ENCODE measurements at places on chromosomes 13 and 19.

GRCh38 chr19:5536337-5536894 is 31.3 kb downstream of the TINCR start:
- no peak for DNase-seq

DNA sequence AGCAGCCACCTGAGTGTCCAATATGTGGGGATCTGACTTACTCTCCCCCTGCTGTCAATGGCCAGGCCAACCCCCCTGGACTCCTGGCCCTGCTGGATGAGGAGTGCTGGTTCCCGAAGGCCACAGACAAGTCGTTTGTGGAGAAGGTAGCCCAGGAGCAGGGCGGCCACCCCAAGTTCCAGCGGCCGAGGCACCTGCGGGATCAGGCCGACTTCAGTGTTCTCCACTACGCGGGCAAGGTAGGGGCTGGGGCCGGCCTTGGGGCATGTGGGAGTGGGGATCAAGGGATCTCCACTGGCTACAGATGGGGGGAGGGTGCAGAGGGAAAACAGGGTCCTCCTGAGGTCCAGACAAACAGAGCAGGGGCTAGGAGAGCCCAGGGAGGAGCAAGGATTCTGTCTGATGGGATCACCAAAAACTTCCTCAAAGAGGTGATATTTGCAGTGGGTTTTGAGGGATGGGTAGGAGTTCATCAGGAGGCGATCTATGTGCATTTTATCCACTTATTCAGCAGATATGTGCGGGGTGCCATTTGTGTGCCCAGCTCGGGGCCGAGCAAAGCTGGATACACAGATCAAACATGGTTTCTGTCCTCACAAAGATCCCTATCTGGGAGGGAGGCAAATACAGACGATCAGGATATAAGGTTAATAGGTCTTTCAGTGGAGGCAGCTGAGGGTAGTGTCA is 47.2 kb downstream of the MYH14 start:
- DNase-seq: no peak

DNA sequence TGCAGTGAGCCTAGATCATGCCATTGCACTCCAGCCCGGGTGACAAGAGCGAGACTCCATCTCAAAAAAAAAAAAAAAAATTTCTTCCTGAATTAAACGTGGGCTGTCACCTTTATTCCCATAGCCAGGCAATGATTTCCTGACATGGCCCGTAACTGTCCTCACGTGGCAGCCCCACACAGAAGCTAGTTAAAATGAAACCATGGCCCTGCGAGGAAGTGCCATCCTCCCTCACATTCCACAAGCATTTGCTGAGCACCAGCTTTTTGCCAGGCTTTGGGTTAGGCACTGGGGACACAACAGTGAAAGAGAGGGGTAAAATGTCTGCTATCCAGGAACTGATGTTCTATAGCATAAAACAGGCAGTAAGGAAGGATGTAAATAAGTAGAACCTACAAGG is 13.2 kb upstream of the FBXO27 start:
- no peak for DNase-seq

- no peak for DNase-seq
These were observed 379 bp downstream of the LRP3 start for GRCh38 chr19:33194532-33194885.

DNA sequence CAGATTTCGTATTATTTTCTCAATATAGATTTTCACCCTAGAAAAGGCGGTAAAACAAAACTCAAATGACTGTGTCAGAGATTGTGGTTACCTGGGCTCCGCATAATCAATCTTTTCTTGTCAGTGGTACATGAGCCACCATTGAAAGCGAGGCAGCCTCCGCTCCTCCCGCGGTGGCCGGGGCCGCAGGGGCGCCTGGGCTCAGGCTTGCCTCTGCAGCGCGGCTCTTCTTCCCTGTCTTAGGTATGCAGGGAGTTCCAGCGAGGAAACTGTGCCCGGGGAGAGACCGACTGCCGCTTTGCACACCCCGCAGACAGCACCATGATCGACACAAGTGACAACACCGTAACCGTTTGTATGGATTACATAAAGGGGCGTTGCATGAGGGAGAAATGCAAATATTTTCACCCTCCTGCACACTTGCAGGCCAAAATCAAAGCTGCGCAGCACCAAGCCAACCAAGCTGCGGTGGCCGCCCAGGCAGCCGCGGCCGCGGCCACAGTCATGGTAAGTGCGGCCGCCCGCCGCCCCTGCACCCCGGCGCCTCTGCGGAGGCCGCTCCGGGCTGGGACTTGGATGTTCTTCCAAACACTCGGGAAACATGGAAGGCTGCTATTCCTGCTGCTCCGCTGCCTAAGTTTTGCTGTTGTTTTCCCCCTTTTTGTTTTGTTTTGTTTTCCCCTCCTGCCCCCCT is 87.3 kb upstream of the RAP2A start:
- DNase-seq: no peak

- no peak for DNase-seq
These were observed 104.8 kb downstream of the ZIC5 start for GRCh38 chr13:99866781-99867180.

DNA sequence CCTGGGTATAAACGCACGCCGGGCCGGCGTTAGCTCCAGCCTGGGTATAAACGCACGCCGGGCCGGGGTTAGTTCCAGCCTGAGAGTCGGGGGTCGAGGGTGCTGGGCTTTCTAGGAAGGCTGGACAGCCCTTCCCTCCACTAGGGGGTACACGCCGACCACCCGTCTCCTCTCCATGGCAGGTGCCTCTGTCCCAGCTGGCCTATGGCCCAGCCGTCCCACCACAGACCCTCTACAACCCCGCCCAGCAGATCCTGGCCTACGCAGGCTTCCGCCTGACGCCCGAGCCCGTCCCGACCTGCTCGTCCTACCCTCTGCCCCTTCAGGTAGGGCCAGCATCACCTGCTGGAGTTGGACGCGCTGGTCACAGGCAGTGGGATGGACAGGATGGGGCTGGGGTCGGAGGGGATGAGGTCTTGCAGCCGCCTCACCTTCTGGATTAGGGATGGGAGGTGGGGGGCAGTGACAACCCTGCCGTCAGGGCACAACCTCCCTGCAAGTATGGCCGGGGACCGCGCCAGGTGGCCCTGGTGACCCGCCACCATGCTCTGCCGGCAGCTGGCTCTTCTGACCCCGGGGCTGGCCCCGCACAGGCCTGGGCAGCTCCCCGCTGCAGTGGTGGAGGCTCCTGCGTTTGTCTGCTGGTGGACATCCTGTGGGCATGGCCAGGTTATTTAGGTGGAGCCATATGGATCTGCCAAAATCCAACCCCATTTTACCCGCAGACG is 45.8 kb downstream of the TMEM255B start:
- DNase-seq: no peak

GRCh38 chr19:15673176-15673654 is 328 bp downstream of the CYP4F12 start:
- no peak for DNase-seq

DNA sequence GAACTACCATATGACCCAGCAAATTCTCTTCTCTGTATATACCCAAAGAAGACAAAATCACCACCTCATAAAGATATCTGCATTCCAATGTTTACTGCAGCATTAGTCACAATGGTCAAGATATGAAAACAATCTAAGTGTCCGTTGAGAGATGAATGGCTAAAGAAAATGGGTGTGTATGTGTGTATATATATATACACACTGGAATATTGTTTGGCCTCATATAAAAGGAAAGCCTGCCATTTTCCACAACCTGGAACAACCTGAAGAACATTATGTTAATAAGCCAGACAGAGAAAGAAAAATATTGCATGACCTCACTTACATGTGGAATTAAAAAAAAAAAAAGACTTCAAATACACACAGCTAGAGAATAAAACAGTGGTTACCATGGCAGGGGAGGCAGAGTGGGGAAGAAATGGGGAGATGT is 29.5 kb upstream of the RBM26 start:
- DNase-seq: no peak

GRCh38 chr13:46643165-46643777 is 90.3 kb downstream of the LRCH1 start:
- no peak for DNase-seq

DNA sequence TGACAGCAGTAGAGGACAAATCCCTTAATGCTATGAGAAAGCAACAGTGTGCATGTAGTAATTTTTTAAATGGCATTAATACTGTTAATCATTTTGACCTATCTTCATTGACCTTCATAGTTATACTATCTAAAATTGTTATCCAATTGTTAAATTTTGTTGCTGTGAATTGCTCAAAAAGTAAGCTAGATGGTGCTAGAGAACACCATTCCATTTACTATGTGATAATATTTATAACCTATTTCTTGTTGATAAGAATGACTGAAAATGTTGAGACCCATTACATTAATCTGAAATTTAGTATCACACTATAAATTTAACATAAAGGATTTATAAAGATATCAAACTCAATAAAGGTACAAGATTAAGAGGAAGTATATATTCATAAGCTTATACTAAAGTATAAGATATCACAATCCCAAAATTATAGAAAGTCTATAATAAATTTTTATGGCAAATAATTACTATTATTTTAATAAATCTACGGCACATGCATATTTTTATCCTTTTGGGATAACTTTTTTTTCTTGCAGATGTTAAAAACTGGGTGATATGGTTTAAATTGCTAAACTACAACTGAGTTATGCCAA is 1573.3 kb downstream of the PCDH9 start:
- no peak for DNase-seq

DNA sequence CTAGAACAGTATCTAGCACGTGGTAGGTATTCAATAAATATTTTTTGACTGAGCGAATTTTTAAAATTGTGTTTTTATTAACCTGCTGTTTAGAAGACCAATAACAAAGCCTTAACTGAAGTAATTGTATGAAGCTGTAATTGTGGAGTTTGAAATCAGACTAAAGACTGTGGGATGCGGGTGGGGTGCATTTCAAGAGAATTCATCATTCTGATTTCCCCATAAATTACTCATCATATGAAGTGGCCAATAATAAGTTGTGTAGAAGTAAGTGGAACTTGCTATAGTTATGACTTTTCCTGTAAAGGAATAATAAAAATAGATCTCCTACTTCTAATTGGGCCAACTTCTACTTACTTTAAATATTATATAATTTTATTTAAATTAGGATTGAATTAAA is 449.3 kb downstream of the PCDH9 start:
- DNase-seq: no peak

DNA sequence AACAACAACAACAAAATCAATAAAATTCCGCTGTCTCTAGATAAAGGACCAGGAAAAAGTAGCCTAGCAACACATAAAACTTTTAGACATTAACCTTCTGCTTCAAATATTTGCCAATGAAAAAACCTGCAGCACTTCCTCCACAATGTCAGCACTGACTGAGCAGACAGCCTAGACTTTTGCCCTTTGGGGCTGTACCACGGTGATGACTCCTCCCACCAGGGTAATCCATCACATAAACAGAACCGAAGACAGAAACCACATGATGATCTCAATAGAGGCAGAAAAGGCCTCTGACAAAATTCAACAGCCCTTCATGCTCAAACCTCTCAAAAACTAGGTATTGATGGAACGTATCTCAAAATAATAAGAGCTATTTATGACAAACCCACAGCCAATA is 30.2 kb upstream of the TRPC4 start:
- no peak for DNase-seq

DNA sequence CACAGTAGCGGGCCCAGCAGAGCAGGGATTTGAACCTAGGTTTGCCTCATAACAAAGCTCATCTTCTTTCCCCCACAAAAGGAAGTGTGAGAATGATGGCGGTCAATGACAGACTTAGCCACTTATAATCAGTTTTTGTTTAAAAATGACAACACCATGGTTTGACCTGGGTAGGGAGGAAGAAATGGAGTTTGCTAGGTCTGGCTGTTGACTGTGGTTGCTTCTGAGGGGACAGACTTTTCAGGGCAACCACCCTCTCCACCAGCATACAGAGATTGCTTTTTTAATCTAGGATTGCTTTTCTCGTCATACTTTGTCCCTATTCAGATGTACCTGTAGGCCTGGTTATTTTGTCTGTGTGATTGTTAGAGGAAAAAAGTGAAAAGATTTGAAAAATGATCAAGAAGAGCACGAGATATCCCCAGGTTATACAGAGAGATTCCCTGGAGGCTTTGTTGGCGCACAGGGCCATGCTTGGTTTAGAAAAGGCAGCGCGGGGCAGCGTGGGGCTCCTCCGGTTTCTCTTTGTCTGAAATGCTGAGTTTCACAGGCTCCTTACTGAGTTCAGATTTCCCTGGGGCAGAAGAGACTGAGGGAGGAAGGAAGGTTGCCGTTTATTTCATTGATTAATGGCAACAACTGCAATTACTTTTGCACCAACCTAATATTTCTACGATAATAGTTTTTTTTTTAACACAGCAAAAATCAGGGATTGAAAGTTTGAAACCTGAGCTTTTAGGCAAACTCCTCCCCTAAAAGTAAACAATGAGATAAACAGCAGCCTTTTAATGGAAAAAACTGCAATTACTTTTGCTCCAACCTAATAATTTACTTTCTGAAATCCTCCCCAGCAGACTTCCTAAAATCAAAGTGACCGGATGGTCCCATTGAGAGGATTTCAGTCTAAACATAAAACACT is 97.0 kb upstream of the RNF113B start:
- DNase-seq: no peak

DNA sequence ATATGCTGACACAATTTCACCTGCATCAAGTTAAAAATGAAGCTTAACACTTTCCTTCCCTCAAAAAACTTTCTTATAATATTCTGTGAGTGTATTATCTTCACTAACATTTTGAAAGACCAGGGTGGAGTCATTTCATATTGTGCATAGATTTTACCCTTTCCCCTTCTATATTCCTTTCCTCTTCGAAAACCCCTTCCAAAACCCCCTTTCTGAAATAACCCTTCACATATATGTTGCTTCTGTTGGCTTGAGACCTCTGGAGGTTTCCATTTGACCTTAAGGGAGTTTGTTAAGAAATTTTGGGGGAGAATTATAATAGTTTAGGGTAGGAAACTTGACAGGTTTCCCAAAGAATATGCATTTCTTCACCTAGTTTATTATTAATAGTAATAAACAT is 489.6 kb upstream of the MIR17HG start:
- DNase-seq: no peak

DNA sequence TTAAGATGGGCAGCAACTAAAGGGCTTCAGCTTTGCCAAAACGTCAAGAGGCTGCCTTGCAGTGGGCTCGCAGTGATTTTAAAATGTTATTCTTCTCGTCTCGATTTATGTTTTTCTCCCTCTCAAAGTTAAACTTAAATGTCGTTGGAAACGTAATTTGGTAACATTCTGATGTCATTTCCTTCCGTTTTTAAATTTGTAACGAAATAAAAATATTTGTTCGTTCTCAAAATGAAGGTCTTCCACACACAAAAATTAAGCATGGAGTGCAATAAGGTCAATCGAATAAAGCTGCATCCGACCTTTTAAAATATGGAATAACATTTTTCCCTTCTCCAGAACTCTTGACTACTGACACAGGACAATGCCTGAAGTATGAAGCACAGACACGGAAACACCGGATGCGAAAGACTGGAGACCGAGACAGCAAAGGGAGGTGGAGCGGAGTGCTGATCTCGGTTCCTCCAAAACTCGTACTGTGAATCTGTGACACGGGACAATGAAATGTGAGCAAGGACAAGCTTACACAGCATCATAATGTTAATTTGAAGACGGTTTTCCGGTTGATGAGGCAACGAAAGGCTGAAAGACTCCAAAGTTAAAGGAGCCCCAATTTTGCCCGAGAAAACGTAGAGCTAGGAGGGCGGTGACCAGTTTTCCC is 850 bp downstream of the MTMR6 start:
- peak; percentile 34 for DNase-seq

- DNase-seq: no peak
These were observed 183.8 kb downstream of the KLF5 start for GRCh38 chr13:73242515-73243015.

- no peak for DNase-seq
These were observed 22.2 kb upstream of the LRP3 start for GRCh38 chr19:33171916-33172359.

All from RCC 7860 (cell line).